ENCODE measurements at places on chromosomes 12 and 14.

GRCh38 chr14:30193845-30194501, 266.3 kb upstream of the PRKD1 start:
- DNase-seq: no peak

DNA sequence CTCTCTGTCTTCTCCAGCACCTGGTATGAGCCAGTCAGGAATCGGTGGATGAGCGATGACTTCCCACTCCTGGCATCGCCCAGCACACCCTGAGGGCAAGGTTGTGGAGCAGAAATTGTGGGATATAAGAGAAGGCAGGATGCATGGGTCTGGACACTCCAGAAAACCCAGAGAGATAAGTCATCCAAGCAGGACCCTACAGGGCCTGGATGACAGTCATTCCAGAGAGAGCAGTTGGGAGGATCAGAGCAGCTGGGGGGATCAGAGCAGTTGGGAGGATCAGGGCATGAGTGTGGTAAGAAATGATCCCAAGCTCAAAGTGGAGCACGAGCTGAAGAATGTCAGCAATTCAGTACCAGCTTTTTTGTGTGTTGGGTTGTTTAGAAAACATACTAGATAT, 4.0 kb downstream of the AGAP2 start:
- DNase-seq: no peak

- no peak for DNase-seq
Observed at GRCh38 chr14:29672831-29673230, 254.8 kb downstream of the PRKD1 start.

DNA sequence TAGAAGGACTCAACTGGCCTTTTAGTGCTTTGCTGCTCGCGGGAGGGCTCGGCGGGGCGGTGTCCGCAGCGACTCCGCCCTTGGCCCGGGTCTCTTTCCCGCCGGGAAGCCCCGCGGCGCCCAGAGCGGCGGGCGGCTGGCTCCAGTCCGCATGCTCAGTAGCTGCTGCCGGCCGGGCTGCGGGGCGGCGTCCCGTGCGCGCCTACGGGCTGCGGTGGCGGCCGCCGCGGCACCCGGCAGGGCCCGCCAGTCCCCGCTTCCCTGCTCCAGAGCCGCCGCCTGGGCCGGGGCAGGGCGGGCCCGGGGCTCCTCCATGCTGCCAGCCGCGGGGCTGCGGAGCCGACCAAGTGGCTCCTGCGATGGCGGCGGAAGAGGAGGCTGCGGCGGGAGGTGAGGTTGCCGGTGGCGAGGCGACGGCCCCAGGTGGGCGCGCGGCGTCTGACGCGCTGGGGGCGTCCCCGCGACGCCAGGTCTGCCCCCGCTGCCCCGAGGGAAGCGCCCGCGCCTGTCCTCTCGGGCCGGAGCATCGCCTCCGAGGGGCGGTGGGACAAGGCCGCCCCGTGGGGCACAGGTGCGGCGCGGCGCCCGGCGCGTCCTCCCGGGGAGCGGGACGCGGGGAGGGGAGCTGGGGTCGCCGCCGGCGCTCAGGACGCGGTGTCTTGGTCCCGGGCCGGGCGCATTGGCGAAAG, at the start of gene BMAL2:
Gene BMAL2 (plus strand): TSS at position 123 of the 689 bp plus-strand sequence. CDS start 237 bp downstream, at position 360.
- peak; percentile 16 for DNase-seq

GRCh38 chr14:85280074-85280473, 249.9 kb upstream of the FLRT2 start:
- no peak for DNase-seq

DNA sequence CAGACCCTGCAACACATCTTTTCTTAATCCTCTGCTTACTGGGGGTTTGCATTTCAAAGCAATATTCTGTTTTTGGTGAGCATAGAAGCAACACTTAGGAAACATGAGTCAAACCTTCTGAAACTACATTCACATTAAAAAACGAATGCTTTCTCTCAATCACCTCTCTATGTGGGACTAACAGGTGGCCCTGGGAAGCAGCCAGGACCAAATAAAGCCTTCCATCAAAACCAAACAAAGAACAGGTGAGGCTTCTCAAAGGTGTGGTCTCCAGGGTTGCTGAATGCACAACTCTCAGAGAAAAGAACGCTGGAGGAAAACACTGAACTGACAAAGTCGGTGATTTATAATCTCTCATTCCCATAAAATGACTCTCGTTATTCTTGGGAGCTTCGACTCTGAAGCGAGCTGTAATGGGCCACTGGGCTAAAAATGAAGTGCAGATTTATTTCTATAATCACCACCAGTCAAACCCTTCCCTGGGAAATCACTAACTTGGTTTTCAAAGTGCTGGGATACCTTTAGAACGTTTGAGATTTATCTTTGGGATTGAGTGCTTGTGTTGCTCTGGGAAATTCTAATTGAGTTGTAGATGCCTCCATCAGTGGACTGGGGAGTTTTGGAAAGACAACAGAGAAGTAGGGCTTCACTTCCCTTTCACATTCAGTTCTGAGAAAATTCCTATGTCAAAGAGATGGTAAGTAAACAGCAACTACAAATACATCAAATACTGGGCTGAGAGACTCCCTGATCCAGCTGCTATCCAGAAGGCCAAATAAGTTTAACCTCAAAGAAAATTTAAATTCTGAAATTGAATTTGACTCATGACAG, 262.0 kb upstream of the TMPO start:
- DNase-seq: no peak

- DNase-seq: no peak
Observed at GRCh38 chr14:80215756-80216581, 4.7 kb upstream of the DIO2 start.

- DNase-seq: no peak
Observed at GRCh38 chr12:32257695-32258496, 141.5 kb upstream of the FGD4 start.

DNA sequence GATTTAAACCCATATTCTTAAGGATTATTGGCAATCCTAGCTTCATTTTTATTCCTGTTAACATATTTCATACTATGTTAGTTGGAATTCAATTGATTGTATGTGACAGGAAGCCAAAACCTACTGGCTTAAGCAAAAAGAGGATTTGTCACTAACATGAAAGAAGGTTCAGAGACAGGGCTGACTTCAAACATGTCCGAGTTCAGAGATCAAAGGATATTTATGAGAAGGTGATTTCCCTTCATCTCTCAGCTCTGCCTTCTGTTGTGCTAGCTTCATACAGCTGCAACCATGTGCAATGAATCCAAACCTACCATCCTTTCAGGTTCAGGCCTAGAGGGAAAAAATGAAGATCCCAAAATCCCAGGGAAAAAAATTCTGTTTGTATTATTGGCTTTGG, 349.7 kb downstream of the ATP23 start:
- no peak for DNase-seq

DNA sequence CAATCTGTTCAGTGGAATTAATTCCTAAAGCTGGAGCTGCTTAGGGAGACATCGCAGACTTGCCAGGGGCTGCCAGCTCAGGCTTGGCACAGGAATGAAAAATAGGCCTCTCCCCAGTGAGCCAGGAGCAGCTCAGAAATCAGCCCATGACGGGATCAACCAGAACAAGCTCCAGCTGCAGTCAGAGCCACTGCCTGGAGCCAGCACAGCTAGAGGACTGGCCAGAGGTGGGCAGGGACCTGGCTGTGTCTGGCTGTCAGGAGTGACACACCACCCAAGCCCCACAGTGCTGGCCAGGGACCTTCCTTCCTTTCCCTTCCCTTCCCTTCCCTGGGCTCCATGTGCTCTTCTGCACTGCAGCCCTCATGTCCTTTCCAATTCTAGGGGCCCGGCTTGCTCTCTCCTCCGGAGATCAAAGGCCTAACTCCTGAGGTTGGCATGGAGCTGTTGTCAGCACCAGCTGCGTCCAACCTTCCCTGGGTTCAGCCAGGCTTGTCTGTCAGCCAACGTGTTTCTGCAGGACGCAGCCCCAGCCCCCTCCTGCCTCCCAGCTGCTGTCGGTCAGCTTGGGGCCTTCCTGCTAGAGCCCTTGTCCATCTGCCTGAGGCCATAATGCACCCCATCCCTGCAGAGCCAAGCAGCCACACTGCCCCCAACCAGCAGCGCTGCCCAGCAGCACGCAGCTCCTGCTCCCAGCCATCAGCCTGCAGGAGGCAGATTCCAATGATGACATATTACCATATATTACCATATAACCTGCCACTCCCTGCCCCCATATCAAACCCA, 149.3 kb downstream of the CALM1 start:
- DNase-seq: no peak

DNA sequence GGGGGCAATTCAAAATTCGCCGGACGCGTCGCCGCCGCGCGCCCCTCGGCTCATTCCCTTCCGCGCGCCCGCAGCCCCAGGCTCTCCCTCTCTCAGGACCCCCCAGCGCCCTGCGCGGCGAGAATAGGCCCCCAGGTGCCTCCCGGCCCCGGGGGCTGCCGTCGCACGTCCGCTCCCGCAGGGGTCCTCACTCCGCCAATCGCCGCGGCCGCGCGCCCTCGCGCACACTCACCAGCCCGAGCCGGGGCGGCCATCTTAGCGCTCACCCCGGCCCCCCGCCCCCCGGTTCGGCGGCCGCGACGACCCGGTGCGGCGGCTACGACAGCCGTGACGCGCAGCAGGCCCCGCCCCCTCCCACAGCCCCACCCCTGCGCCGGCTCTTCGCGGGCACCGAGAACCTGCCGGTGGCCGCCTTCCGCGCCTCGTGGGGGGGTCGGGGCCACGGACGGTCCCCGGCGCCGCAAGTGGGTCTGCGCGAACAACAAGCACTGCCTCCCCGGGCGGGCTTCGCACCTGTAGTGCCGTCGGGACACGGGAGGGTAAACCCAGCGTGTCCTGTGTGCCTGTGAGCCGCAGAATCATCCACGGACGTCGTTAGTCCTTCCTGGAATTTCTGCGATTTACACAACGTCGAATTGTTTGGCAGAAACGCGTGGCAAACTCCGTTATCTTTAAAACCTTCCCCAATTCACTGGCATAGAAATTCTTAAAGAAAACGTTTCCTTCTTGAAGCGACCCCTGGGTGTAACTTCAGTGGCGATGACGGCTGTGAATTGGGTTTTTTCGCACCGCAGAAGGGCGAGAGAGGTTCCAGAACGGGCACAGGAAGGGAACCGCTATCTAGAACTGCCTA, 2.5 kb downstream of the USP44 start:
- peak; percentile 40 for DNase-seq

DNA sequence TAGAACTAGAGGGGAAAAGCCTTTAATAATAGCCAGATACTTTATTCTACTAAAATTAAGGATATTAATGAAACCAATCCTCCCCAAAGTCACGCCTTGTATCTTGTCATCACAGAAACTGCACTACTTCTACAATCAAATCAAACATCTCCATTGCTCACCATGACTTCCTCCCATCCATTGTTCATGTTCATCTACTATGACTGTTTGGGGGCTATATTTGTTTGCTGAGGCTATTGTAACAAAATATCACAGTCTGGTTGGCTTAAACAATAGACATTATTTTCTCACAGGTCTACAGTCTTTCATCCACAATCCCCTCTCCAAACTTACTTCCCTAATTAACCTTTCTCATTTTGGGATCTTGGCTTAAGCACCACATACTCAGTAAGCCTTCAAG, 193.6 kb upstream of the FSCB start:
- DNase-seq: no peak

DNA sequence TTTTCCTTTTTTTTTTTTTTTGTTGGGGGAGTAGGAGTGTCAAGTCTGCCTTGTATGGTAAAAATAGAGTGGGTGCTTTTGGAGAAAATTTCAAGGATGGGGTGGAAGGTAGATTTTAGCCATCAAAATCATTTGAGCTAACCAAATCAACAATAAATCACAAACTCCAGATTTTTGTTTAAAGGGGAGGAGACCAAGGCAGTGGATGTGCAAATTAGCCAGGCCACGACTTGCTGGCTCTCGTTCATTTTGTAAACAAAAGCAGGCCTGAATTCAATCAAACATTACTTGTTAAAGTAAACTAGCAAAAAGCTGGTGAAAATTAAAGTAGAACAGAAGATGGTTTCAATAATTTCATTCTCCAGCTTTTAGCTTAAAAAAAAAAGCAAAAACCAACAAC, 387.2 kb downstream of the BMP4 start:
- DNase-seq: no peak

- no peak for DNase-seq
Observed at GRCh38 chr12:91588874-91589454, 406.3 kb upstream of the DCN start.

DNA sequence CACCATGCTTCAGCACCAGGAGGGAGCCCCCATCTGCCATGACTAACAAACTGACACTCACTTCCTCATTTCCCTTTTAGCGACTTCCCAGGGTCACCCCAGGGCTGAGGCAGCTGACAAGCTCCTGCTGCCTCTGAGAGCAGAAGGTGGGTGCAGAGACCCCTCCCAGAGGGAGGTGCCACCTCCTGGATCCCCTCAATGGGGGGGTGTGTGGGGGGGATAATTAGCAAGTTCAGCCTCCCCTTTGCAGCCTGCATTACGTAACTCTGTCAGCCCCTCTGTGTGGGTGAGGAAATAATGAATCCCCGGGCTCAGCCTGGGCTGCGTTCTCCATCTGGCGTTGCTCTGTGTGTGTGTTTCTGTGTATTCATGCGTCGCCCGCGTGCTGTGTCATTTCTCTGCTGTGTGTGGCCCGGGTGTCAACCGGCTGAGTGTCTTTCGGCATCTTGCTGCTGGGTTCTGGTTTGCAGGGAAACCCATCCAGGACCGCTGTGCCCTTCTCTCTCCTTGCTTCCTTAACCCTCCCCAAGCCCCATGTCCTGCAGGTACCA, 28.0 kb downstream of the NOS1 start:
- DNase-seq: no peak

- DNase-seq: no peak
Observed at GRCh38 chr14:69839661-69840060, 39.6 kb upstream of the SMOC1 start.

- no peak for DNase-seq
Observed at GRCh38 chr14:90093942-90094595, 32.3 kb downstream of the KCNK13 start.

DNA sequence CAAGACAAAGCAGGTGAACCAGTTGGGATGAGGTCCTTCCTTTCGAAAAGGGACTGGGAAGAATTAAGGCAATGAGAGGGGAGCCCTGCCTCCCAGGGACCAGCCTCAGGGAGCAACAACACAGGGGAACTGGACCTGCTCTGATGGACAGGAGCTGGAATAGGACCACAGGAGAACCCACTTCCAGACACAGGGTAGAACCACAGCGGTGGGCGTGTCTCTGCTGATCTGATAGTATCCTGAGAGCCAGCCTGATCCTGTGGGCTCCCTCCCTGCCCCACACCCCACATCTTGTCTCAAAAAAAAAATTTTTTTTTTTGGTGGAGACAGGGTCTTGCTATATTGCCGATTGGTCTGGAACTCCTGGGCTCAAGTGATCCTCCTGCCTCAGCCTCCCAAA, 13.6 kb upstream of the PLEK2 start:
- DNase-seq: no peak

- DNase-seq: no peak
Observed at GRCh38 chr12:2234646-2235350, 182.0 kb downstream of the CACNA1C start.

GRCh38 chr12:121590476-121591143, 9.8 kb upstream of the KDM2B start:
- DNase-seq: no peak

- no peak for DNase-seq
Observed at GRCh38 chr12:1882405-1882804, 36.0 kb downstream of the CACNA2D4 start.

GRCh38 chr14:94532447-94532846, 23.2 kb upstream of the SERPINA12 start:
- no peak for DNase-seq

- DNase-seq: no peak
Observed at GRCh38 chr12:65825183-65825506, 862 bp downstream of the HMGA2 start.

Measured in activated CD8-positive, alpha-beta memory T cell treated with anti-CD3 and anti-CD28 coated beads for 48 hours (primary cell).